ENCODE measurements at places on chromosomes 2 and 18.

DNA sequence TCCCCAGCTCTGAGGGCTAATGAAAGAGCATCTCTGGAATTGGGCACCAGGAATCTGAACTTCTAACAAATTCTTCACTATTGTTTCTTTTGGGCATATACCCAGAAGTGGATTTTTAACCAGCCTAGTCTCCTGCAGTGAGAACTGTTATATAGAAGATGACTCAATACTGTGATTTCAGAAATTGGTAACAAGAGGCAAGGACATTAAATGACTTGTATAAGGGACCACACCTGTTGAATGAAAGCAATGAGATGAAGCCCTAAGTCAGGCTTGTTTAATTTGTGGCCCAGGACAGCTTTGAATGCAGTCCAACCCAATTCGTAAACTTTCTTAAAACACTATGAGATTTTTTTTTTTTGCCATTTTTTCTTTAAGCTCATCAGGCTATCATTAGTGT, 57.9 kb downstream of the EPC2 start:
- DNase-seq, result no peak

GRCh38 chr2:220931491-220931890, 640.6 kb downstream of the EPHA4 start:
- DNase-seq, result no peak

DNA sequence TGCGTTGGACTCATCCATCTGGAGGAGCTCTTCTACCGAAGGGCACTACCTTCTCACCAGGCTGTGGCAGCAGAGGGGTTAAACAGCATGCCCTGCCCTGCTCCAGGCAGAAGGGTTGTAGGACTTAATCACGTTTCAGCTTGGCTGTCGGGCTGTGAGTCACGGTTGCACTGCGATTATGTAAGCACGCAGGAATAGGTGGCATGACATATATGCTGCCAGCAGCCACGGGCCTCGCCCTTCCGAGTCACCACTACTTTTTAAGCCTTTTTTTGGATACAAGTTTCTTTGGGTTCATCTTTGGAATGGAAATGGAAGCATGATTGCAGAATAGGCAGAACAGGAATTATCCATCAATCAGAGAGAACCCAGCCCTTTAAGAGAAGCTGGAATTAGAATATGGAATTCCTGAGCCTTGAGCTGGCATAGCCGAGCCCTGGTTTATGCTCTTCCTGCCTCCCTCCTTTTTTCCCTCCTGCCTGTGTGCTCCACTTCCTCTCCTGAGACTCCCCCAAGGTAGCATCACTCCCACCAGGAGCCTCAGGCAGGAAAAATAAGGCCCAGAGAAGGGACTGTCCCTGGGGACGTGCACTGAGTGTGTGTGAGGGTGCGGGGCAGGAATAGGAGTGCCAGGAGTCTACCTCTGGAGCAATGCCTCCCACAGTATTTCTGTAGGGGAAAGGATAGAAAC, 86.8 kb downstream of the SEMA4F start:
- DNase-seq, result no peak

GRCh38 chr2:238263204-238264071, 23.6 kb upstream of the HES6 start:
- DNase-seq, result peak; percentile 61

GRCh38 chr18:69400253-69400975, at the start of gene DOK6:
Gene DOK6, plus strand, starts transcription at chr18:69400888.
- no peak for DNase-seq

DNA sequence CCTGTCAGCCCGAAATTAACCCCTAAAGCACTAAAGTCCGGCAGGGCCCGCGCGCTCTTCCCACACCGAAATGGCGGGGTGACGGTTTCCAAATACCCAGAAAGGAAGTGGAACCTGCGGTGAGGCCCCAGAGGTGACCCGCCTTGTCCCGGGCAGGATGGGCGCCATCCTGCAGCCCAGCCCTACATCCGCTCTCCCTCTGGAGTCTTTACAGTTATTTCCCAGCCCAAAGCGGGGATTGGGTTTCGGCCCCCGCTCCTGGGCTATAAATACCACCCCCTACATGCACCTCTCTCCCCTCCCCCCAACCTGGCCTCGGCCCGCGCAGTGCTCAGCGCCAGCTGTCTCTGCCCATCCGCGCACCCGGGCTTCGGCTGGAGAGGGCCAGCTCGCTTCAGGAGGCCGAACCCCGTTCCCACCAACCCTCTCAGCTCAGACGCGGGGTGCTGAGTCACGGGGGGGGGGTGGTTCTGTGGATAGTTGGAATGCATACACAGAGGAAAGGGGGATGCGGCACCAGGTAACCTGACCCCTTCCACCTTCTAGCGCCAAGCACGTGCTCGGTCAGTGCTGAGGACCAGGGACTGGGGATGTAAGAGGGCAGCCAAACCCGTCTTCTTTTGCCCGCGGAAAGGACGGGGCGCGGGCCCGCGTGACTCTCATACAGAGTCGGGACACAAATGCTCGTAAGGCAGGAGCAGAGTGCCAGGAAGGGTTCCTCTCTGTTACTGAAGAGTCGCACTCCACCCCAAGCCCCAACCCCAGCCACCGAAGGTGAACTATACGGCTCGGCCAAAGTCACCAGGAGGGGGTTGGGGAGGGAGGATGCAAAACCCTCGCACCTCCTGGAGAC, at the start of gene TUBA4B:
TUBA4B (plus strand) TSS at position 344 of the 853 bp plus-strand sequence; CDS start at position 509, 165 bp downstream.
- DNase-seq, result peak; percentile 63

- no peak for DNase-seq
These were observed 111.2 kb downstream of the FMNL2 start for GRCh38 chr2:152446213-152446612.

- DNase-seq, result no peak
These were observed 3.1 kb downstream of the TTC21B start for GRCh38 chr2:165950438-165950837.

DNA sequence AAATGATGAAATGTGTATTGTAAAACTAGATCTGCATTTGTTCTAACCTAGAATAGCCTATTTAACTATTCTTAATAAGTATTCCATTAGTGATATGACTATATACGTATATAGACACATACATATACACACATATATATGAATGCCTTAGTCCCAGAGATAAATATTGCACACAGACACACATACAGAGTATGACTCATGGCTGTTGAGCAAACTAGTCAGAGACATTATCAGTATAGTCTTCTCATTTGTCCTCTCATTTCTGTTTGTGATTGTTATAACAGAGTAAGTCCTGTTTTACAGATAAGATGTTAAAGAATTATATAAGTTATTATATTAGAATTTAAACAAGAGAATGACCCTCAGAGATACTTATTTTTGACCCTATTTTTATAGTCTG, 202.5 kb downstream of the CCDC102B start:
- no peak for DNase-seq

- DNase-seq, result no peak
These were observed 323.6 kb upstream of the HS6ST1 start for GRCh38 chr2:128642316-128642715.

- DNase-seq, result no peak
These were observed 52.9 kb upstream of the XDH start for GRCh38 chr2:31467426-31467825.

- no peak for DNase-seq
These were observed 99.8 kb downstream of the SMAD7 start for GRCh38 chr18:48850822-48851598.

GRCh38 chr2:61994531-61994930, 89.1 kb downstream of the COMMD1 start:
- DNase-seq, result no peak

DNA sequence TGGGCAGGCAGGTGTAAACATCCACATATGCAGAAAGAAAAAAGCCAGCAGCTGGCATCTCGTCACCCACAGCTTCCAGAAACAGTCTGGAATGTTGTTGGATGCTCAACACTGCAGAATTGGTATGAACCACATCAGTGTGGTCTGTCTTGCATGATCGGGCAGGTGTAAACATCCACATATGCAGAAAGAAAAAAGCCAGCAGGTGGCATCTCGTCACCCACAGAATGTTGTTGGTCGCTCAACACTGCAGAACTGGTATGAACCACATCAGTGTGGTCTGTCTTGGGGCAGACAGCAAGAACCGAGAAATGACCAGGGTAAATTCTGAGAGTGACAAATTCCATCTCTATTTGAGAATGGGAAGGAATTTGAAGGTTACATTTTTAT, 39.6 kb downstream of the DOCK10 start:
- DNase-seq, result no peak

DNA sequence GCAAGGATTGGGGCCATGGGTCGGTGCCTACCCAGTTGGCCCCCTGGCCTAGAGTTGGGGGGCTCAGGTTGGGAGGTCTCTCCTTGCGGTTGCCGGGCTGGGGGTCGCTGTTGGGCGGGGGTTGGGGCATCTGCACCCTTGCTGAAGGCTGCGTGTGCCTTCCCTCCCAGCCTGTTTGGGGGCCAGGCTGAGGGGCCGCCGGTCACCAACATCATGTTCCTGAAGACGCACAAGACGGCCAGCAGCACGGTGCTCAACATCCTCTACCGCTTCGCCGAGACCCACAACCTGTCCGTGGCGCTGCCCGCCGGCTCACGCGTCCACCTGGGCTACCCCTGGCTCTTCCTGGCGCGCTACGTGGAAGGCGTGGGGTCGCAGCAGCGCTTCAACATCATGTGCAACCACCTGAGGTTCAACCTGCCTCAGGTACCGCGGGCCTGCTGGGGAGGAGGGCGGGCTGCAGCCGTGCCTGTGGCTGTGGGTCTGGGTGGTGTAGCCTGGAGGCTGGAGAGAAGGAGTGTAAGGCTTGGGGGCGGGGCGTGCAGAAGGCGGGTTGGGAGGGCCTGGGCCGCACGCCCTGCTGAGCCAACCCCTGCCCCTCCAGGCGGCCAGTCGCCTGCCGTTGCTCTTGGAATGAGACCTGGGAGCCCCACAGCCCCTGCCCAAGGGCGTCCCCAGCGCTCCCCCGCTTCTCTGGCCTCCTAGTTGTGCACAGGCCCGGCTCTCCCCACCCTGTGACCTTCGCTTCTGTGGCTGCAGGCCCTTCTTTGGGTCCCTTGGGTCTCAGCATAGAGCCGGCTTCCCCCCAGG, 7.2 kb upstream of the NEU4 start:
- no peak for DNase-seq

DNA sequence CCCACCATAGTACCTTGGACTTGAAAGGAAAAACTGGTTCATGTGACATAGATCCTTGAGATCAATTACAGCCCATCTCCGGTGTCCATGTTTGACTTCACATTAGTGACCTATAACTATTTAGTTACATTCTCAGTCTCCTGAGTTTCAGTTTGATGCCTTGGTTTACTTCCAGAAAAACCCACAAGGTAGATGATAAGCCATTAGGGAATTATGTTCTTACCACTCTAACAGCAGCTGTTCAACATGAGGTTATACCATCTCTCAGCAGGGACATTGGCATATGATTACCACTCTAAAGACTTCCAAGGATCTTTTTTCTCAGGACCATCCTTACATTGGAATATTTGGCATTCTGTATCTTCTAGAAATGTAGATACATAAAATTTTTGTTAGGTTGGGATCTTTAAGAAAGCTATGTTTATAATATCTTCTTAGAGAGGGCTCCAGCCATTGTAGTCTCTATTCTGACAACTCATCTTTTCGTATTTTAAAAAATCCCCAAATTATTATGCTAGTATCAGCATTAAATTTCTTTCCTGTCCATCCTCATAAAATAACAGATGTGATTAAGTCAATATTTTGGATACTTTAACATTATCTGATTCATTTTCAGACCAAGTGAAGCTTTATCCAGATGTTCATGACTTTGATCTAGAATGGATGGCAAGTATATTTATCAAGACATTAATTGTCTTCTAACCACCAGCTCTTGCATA, 258.9 kb downstream of the RDH14 start:
- DNase-seq, result no peak

DNA sequence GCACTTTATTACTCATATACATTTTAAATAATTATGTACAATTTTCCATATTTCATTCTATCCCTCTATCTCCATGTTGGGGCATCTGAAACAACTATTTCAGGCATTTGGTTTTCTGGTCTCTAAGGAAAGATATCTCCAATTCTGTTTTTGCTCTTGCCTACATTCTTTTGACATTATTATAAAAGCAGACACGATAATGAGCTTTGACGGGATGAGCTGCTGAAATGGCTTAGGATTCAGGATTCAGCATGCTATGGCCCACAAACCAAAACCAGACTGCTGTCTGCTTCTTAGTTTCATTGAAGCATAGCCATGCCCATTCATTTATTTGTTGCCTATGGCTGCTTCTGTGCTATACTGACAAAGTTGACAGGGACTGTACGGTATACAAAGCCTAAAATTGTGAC, 42.7 kb upstream of the GLS start:
- DNase-seq, result no peak

DNA sequence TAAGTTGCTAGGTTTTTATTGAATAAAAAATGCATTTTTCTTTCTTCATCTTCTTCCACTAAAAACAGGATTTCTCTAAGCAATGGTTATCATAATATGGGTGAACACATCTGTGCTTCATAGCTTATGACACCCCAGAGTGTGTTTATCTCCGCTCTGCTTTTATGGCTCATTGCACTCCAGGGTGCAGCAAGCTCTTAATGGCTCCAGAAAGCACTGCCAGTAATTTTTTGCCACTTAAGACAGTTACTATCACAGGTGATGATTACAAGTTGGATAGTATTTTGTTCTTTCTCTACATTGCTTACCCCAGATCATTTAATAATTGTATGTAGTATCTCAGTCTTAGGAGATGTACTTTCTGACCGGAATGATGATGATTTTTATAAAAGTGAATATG, 239.3 kb upstream of the CDH20 start:
- DNase-seq, result no peak

DNA sequence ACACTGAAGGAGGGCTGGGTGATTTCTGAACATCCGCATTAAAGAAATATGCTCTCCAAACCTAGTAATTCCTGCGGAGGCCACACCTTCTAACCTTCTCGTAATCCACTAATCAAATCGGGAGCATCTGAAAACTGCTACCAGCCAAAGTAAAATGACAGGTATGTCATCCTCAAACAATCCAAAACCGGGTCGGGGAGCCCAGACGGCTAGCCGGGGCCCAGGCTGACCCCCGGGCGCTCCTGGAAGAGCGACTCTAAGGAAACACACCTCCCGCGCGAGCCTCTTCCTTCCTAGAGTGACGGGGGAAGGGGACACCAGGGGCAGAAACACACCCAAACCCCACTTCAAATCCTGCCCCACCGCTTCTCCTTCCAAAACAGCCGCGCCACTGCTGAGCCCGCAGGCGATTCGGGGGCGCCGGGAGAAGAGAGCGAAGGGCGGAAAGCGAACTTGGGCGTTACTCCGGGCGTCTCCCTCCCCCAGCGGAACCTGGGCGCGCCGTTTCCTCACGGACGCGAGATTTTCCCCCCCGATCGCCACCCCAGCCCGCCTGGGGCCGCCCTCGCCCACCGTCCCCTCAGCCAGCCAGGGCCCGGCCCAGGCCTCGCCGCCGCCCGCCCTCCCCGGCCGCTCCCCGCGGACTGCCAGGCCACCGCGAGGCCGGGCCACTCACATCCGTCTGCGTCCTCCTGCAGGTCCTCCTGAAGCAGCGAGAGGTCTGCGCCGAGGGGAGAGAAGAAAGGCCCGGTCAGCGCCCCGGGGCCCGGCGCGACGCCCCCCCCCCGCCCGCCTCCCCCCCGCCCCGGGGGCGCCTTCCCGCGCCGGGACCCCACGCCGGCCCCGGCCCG, 584 bp downstream of the PPP4R1 start:
- DNase-seq, result peak; percentile 35

- DNase-seq, result no peak
These were observed 106.1 kb downstream of the GFPT1 start for GRCh38 chr2:69280796-69281412.

- no peak for DNase-seq
These were observed 19.9 kb downstream of the TMSB10 start for GRCh38 chr2:84925336-84925723.
